ENCODE measurements at places on chromosomes 6 and 20. TPM values are rescaled to one million over a fixed set of nuclear protein-coding genes. Genes with fewer than 3 reads are reported as not detected.

DNA sequence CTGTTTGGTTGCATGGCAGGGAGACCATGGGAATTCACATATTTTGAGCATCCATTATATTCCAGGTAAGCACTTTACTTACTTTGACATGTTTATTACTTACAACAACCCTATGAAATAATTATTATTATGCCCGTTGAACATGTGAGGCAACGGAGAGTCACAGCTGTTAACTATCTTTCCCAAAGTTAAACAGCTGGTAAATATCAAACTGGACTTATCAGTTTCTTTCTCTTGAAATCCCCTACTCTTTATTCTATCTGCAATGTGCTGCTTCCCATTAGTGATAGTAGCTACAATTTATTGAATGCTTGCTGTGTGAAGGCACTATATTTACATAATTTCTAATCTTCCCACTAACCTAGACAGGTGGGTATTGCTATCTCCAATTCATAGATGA lies 847.7 kb upstream of the MAP3K7 start:
- DNase-seq: no peak

DNA sequence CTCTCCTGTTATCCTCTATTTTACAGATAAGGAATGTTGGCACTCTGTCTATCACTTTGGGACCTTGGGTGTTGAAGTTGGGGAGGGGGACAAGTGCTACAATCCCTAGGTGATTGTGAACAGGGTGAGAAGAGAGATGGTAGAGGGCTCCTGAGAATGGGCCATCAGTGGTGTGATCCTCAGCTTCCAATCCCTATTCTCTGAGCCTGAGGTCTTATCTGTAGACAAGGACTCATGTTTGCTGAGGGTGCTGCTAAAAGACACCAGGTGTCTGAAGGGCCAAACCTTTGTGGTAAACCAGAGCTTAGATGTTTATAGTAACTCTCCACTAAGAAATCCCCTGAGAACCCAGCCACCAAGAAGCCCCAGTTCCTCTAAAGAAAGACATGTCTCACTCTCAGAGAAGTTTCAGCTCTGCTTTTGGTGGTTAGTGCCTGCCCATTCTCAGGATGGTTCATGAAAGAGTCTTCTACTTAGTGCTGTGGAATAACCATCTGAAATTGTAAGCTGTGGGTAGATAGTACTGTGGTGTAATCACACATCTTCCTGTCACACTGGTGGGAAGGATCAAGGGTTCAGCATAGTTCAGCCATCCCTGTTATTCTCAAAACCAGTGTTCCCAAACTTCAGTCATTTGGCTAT lies 58.2 kb upstream of the IL20RA start:
- no peak for DNase-seq

DNA sequence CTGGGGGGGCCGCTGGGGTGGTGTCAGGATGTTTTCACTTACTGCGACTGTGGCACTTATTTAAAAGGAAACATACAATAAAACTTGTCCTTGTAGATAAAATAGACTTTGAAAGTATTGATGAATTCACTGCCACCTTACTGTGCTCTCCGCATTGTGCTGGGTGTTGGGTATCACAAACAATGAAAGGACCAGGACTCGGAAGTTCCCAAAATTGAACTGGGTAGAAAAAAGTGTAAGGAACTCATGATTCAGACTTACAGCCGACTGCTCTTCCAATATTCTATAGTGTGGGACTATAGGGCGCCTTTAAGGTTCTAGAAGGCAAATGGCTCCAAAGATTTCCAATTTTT lies 32.1 kb upstream of the ID4 start:
- DNase-seq: no peak

DNA sequence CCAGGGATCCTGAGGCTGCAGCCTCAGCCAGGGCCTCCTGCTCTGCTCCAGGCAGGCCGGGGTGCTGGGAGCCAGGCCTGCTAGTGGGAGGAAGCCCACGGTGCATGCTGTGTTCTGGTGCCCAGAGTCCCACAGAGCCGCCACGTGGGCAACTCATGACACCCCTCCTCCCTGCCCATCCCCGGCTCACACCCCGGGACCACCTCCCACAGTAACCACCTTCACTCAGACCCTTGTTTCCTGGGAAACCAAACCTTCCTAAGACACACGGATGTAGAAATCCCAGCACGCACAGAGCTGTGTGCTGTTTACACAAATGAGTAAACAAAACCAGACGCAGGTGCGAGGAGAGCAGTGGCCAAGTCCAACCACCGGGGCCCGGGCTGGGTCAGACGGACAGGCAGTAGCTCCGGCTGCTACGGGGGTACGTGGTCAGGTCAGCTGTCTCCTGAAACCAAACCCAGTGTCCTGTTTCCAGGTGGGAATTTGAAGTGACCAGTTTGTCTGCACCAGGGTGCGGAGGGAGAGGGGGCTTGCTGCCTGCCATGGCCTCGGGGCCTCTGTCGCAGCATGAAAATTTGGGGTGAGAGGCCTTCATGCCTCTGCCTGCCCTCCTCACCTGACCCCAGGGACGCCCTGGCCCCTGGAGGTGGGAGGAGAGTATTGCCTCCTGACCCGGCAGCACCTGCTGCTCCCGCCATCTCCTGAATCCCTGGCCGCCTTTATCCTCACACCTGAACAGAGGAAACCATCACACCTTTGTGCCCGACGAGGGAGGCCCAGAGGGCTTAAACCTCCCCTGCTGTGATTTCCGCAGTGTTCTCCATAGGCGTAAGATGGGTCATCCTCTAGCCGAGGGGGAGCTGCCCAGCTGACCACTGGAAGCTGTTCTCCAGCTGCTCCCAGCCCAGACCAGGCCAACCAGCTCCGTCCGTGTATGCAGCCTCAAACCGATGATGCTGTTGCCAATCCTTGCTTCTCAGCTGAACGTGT lies 52.0 kb upstream of the SMOC2 start:
- DNase-seq: no peak

GRCh38 chr20:54228841-54229240 lies 21.0 kb downstream of the PFDN4 start:
- DNase-seq: no peak

WFDC5 gene
- not detected for total RNA-seq

GRCh38 chr6:53730767-53731166 lies 64.0 kb upstream of the LRRC1 start:
- no peak for DNase-seq

DNA sequence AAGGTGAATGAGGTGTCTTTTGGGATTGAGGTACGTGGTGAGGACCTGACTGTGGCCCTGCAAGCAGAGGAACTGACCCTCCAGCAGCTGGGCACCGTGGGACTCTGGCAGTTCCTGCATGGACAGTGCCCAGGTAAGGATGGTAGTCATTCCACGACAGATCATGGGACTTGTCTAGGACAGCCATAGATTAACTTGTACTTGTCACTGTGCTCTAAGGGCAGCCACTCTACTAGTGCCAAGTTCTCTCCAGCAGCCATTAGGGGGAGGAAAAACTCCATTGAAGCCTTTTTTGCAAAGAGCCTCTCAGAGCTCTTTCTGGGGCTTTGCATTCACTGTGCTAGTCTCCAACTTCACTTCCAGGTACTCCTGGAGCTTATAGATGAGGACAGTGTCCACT lies 20.4 kb downstream of the TAF11 start:
- no peak for DNase-seq

- DNase-seq: no peak
These were observed 152.4 kb downstream of the SOBP start for GRCh38 chr6:107642095-107642860.

FRK gene
- 0.85 TPM for total RNA-seq

DNA sequence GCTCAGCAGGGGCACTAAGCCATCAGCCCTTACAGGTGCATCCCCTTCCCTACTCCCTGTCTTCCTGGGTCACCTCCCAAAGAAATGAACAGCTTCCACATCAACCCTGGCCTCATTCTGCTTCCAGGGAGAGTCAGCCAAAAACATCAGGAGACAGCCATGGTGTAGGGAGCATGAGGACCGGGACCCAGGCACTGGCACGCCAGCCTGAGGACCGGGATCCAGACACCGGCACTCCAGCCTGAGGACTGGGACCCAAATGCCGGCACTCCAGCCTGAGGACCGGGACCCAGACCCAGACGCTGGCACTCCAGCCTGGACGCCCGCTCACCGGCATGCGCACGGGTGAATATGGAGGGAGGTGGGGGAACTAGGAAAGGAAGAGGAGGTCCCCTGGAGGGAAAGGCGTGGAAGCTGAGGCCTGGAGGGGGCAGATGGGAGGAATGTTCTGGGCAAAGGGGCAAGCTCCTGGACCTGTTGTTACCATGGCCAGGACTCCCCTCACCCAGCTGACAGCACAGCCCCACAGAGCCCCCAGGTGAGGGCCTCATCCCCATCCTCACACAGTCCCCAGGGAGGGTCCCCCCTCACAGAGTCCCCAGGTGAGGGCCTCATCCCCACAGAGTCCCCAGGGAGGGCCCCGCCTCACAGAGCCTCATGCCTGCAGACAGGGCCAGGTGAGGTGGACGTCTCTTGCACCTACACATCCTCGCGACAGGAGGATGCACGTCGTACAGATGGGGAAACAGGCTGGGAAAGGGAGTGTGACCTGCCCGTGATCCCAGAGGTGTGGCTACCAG lies 26.0 kb upstream of the MRGBP start:
- DNase-seq: no peak

DNA sequence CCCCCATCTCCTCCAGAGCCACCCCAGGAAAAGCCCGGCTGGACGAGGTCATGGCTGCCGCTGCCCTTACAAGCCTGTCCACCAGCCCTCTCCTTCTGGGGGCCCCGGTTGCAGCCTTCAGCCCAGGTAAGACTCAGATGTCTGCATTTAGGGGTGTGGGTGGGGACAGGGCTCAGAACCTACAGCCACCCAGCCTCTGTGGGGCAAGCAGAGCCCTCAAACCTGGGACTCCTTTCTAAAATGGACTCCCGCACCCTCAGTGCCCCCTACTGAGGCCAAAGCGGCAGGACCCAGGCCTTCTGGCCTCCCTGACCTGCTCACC lies 1.7 kb downstream of the SLC2A4RG start:
- no peak for DNase-seq

DNA sequence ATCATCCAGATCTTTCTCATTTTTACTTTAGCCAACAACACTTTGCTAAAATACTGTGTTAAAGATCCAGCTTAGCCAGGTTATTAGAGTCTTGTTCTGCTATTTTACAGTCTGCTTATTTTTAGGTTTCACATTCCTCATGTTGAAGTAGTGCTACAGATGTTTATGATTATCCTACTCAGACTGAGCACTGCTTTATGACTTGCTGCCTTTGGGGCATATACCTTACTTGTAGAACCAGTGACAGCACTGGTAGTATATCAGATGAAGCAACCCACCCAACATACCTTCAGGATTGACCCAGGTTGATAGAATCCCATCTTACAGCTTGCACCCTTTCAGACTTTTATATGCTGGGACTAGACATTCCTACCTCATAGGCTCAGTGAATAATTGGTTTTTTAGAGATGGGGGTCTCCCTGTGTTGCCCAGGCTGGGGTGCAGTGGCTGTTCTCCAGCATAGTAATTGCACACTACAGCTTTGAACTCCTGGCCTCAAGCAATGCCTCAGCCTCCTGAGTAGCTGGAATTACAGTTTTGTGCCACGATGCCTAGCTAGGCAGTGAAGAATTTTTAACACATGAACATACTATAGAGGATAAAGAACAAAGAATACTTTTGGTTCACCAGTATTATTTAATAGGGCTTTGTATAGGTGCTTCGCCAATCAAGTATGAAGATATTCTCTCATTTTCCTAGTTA lies 63.8 kb upstream of the DYNLRB1 start:
- DNase-seq: no peak

TASP1 gene
- 22.7 TPM for total RNA-seq

- no peak for DNase-seq
These were observed 27.9 kb upstream of the TBC1D7 start for GRCh38 chr6:13355999-13356785.

LSM2 gene
- total RNA-seq: 30.1 TPM

RIPOR3 gene
- total RNA-seq: 26.3 TPM

GRCh38 chr6:19041906-19042305 lies 654.8 kb downstream of the RNF144B start:
- DNase-seq: no peak

LY6G5B gene
- 20.4 TPM for total RNA-seq

DNA sequence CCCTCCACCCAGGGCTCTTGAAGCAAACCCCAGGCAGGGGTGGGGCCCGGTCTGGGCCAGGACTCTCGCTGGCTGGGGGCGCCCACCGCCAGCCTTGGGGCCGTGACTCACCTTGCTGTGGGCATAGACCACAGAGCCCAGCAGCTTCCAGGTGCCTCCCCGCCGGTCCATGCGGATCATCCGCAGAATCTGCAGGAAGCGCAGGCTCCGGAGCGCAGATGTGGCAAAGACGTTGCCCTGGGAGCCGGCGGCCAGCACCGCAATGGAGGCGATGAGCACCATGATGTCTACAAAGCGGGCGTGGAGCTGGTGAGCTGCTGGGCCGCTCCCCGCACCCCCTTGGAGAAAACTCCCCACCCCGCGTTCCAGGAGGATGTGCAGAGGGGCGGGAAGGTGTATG lies 27.9 kb downstream of the KCNQ2 start:
- no peak for DNase-seq

DNA sequence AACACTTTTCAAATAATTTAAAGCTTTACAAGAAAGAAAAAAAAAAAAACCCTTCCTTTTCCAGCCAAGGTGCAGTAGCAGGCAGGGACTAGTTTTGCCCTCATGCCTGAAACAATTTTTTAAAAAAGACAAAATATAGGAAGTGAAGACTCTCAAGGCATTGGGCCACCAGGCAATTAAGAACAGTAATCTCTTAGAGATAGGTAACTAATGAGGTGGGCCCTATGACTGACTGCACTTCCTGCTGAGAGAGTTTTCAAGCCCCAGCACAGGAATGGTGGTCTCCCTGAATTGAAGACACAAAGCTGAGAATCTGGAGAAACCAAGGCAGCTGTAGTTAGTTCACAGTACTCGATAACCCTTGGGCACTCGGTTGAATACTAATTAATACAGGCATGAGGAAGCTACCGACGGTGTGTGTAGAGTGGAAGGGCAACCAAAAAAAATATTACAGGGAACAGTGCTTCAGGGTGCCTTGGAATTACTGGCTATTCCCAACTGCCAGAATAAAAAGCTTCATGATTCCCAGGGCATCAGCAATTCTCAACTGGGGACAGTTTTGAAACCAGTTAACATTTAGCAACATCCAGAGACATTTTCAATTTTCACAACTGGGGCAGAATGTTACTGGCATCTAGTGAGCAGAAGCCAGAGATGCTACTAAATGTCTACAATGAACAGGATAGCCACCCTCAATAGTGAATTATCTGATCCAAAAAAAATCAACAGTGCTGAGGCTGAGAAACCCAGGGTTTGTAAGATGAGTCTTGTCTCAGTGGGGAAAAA lies 36.0 kb upstream of the PLN start:
- DNase-seq: no peak

DNA sequence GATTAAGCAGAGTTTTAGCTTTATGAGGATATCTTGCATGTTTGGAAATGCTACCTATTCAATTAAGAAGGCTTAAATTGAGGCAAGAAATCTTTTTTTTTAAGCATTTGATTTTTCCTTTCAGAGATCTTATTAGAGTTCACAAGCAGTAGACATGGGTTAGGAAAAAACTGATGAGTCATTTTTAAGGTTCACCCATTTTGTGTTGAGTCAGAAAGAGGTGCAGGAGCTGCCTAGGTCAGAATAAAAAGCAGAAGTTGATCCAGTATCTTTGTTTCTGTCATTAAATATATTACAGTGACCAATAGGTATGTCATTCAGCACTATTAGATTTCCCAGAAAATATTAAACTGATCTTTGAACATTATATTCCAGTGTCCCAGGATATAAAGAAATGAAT lies 306.8 kb downstream of the LMBRD1 start:
- DNase-seq: no peak

BPIFB1 gene
- total RNA-seq: 2.1 TPM

SPEF1 gene
- not detected for total RNA-seq

GRCh38 chr6:82738773-82739172 lies 326.9 kb downstream of the UBE3D start:
- DNase-seq: no peak

All from sciatic nerve (tissue), 2 donors.